ENCODE measurements at places on chromosomes 2 and 18. TPM values are rescaled to one million over a fixed set of nuclear protein-coding genes. Genes with fewer than 3 reads are reported as not detected.

DNA sequence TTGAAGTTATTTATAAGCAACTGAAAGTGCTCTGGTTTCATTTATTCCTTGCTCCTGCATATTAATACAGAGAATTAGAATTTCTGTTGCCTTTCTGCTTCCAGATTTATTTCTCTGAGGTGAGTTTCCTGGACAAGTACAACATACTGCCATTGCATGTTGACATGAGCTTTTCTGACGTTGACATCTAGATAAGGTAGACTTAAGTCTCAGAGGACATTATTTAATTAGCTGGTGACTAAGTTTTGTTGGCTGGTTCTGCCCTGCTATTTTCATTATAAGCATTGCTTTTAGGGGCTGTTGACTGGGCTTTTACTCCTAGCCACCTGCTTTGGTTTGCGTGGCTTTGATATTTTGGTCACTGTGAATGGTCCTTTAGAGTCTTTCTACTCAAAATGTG is 282.9 kb upstream of the SPRED2 start:
- DNase-seq: no peak

GRCh38 chr2:70087702-70088597 is 673 bp downstream of the PCBP1 start:
- DNase-seq: peak; percentile 52

Gene TEKT4
- total RNA-seq: not detected

GRCh38 chr2:195410074-195410671 is 246.9 kb upstream of the SLC39A10 start:
- no peak for DNase-seq

- DNase-seq: peak; percentile 88
Observed at GRCh38 chr2:157898591-157898996, 22.5 kb upstream of the ACVR1 start.

- no peak for DNase-seq
Observed at GRCh38 chr18:24199372-24199962, 60.6 kb downstream of the CABYR start.

Gene EFHD1
- 0.45 TPM for total RNA-seq

- DNase-seq: no peak
Observed at GRCh38 chr2:123597988-123598387, 427.1 kb upstream of the CNTNAP5 start.

Gene HOXD11
- total RNA-seq: not detected

DNA sequence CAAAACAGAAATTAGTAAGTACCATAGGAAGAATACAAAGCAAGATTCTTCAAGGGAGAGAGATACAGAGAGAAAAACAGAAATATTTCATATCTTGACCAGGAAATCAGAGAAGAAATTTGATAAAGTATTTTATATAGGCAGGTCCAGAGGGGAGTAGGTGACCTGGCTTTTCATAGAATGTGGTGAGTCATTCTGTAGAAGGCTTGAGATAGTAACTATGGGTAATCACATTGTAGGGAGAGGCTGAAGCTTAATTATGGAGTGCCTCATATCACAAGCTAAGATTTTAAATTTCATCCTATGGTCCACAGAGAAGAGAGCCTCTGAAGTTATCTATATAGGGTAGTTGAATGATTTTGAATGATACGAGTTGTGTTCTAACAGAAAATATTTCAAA is 195.0 kb upstream of the CYRIA start:
- DNase-seq: no peak

- no peak for DNase-seq
Observed at GRCh38 chr2:201452922-201453643, 1.5 kb downstream of the STRADB start.

DNA sequence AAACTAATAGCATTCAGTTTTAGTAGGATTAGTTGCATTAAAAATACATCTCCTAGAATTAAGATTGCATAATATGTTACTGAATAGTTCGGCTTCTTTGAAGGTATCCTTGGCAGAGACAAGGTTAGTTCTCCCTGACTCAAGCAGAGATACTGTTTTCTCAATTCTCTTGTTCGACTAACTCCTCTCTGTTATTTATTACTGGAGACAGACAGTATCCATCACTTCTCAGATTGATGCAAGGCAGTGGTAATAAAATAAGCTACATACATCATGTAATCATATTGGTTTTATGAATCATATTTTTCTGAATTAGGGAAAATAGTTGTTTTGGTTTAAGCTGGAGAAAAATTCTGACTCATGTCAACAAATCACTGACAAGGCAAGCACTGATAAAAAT is 134.8 kb downstream of the SLC8A1 start:
- peak; percentile 58 for DNase-seq

DNA sequence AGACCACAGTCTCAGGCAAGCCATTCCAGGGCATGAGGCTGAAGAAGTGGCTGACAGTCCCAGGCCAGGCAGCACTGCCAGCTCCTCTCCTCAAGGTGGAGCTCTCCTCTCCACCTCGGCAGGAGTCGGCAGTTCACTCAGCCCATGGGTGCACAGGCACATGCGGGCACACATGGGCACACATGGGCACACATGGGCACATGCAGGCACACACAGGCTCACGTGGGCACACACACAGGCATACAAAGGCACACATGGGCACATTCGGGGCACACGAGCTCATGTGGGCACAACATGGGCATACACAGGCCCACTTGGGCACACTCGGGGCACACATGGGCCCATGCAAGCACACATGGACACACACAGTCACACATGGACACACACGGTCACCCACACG is 65.3 kb upstream of the TAF1B start:
- DNase-seq: no peak

DNA sequence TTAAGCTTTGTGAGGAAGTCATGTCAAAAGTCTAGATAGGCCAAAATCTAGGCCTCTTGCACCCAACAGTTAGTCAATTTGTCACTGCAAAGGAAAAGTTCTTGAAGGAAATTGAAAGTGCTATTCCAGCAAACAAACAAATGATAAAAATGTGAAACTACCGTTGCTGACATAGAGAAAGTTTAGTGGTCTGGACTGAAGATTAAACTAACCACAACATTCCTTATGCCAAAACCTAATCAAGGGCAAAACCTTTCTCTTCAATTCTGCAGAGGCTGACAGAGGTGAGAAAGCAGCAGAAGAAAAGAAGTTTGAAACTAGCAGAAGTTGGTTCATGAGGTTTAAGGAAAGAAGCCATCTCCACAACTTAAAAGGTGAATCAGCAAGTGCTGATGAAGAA is 44.0 kb upstream of the LRRTM4 start:
- no peak for DNase-seq

Gene GPR39
- 12.7 TPM for total RNA-seq

Gene CD8B2
- total RNA-seq: not detected

GRCh38 chr18:25561918-25562317 is 210.0 kb upstream of the ZNF521 start:
- DNase-seq: peak; percentile 11

GRCh38 chr2:12162269-12163247 is 416.1 kb downstream of the LPIN1 start:
- no peak for DNase-seq

DNA sequence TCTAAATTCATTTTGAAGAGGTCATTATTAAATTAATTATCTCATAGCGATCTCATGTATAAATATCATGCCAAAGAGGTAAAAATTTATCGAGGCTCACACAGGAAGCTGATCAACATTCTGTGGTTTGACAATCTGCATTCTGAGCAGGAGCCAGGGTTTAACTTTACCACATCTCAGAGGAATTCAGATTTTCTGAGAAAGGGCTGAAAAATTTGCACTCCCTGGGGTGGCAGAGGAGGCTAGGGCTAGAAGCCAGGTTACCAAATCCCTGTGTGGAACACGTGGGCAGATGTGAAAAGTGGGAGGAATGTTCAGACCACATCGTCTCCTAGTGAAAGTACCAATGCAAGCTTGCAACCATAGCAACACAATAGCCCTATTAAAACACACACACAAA is 63.5 kb upstream of the CTLA4 start:
- peak; percentile 99 for DNase-seq

GRCh38 chr18:40452599-40452998 is 1502.4 kb upstream of the PIK3C3 start:
- DNase-seq: no peak

DNA sequence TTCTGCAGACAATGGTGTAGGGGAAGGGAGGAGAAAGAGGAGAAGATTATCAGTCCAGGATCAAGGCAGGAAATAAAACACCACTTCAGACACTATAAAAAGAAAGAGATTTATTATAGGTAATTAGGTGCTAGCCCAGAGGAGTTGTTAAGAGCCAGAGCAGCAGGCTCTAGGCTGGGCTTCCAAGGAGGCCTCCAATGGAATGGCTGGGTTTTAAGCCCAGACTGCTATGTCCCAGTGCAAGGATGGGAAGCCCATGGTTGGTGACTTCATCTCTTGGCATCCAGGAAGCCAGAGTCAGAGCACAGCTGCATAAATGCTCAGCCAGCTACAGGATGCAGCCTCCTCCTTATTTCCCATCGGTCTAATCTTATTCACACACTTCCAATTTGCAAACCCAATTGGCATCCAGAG is 95.6 kb downstream of the LAMA3 start:
- peak; percentile 71 for DNase-seq

Gene ANKRD30BL
- total RNA-seq: 0.16 TPM

DNA sequence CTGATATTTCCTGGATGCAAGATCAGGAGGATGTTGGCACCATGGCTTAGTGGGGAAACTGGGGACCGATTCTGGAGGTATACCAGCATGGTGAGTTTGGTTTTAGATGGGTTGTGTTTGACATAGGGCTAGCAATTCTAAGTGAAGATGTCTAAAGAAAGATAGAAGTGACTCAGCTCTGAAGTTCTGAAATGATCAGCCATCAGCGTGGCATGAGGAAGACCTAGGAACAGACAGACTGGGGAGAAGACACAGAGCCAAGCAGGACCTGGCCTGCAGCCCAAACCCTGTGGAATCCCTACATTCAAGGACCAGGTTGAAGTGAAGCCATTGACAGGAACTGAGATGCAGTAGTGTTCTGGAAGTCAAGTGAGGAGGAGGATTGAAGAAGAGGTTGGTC is 39.8 kb downstream of the HRH4 start:
- DNase-seq: no peak

- DNase-seq: no peak
Observed at GRCh38 chr2:139773720-139774277, 993.6 kb upstream of the NXPH2 start.

Gene PFN4
- 1.7 TPM for total RNA-seq

Gene EMILIN2
- total RNA-seq: 11.2 TPM

GRCh38 chr2:152594022-152594766 is 123.1 kb downstream of the PRPF40A start:
- no peak for DNase-seq

GRCh38 chr2:196103626-196104025 is 35.0 kb upstream of the DNAH7 start:
- no peak for DNase-seq

GRCh38 chr2:223260681-223261080 is 208.7 kb downstream of the KCNE4 start:
- DNase-seq: peak; percentile 4

DNA sequence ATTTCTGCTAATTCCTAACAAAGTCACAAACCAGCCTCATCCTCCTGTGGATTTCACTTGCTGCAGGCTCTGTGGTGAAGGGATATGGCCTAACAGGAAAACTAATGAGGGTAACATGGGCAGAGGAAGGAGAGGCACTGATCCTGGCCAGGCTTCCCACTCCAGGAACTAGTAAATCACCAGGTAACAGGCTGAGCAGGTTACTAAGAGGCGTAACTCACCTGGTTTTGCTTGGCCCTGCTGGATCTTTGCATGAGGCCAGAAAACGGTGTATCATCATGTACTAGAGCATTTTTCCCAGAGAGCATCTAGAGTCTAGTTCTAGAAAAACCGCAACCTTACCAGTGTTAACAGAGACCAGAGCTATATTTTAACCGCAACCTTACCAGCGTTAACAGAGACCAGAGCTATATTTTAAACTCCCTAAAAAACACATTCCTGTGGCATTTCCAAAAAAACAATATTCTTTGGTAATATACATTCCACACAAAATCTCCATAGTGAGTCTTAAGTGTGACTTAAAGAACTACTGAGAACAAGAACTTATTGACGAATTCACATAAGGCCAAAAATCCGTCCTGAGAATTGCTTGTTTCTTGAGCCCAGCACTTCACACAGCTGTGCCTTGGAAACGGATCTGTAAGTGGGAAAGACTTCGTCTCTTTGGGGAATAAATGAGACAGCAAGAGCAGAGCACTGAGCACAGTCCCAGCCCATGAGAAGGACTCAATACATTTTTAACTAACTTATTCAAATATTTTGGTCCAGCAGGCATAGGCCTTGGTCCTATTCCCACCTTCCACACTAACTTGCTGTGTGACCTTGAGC is 43.4 kb downstream of the DPP4 start:
- no peak for DNase-seq

Gene MCFD2
- total RNA-seq: 73.8 TPM

Data from fibroblast of the aortic adventitia (primary cell).